Stimulated activated CD8-positive, alpha-beta memory T cell treated with anti-CD3 and anti-CD28 coated beads, Interleukin-2, amount 100 ng/mL, for 1 hour (primary cell): ENCODE measurements at places on chromosomes 2 and 18.

DNA sequence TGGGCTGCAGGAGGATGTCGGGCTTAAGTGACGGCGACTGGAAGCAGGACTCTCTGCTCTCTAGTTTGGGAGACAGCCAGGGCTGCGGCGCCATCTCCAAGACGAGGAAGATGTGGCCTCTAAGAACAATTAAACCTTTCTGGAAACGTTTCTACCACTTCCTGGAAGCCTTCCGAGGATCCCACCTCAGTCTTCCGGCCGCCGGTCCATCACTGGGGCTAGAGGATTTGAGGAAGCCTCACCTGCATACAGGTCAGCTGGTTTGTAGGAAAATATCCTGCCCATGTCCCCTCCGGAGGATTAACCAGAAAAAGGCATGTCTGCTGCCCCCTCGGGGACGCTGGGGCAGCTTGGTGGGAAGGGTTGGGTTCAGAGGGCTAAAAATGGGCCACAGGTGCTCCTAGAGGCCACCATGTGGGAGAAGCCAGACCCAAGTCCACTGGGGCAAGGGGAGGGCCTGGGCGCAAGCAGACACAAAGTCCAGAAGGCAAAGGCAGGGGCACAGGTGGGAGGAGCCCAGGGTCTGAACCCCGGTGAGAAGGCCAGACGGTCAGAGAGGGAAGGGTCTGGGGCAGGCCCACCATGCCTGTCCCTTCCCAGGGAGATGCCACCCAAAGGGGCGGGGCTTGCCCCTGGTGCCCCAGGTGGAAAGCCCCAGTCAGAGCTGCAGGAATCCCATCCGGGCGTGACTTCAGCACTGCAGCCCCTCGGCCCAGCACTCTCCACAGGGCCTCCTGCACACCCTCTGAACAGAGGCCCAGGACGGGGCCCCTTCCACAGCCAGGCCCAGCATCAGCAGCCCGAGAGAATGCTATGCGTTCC is 82.2 kb upstream of the ID2 start:
- DNase-seq: no peak

- DNase-seq: no peak
Observed at GRCh38 chr2:205765151-205765550, 82.8 kb downstream of the NRP2 start.

- DNase-seq: no peak
Observed at GRCh38 chr2:54207666-54208195, 48.3 kb downstream of the TSPYL6 start.

DNA sequence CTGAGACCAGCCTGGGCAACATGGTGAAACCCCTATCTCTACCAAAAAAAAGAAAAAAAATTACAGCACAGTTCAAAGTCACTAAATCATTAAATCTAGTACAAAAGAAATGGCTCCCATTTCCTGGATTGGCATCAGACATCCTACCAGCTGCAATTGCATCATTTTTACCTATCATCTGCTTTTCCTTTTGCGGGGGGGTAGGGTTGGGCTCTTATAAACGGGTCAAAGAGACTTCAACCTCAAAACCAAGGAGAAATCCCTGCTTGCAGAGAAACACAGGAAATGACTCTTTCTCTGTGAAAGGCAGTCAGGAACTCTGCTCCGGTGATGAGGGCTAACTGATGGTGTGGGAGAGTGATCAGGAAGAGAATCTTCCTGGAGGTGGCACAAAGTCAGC is 45.3 kb upstream of the RFX8 start:
- no peak for DNase-seq

GRCh38 chr2:178806543-178806942 is 680 bp downstream of the TTN start:
- no peak for DNase-seq

DNA sequence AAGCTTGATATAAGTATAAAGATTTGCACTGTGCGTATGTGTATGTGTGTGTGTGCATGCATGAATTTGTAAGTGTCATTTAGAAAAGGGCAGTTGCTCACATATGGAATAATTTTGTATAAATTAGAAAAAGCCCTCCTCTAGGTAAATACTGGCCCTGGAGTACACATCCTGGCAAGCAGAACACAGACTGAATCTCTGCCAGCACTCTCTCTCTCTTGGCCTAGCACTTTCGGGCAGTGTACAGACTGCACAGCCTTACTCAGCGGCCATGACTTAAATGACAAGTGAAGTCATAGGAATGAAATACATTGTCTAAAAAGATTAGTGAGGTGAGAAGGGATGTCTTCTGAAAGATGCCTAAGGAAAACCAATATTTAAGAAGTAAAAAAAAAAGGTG is 214.1 kb downstream of the RDH14 start:
- DNase-seq: no peak

DNA sequence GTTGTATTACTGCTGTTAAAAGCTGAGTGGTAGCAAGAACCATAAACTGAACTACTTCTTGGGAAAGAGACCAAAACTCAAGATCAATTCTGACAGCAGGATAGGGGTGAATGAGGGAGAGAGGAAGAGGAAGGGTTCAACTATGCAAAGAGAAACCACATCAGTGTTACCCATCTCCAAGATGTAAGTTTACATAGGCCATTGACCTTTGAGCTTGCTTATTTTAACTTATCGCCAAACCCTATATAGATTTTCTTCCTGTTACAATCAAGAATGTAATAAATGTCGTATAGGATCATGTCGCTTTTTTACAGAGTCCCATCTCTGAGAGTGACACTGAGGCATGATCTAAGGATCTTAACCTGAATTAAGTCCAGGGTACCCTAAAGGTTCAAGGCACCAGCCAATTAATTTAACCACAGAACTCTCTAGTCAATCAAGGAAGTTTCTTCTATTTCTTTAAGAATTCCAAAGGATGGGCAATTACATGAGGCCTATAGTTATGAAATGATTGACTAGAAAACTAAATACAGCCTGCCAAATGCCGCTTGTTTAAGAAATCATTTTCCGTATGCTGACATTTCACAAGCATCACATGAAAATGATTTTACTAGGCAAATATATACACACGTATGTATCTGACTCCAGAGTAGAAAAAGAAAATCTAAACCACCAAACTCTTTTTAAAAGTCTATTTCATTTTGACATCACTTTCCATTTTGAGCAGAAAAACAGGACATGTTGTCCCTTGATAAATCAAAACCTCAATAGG is 11.8 kb downstream of the RND3 start:
- DNase-seq: no peak

DNA sequence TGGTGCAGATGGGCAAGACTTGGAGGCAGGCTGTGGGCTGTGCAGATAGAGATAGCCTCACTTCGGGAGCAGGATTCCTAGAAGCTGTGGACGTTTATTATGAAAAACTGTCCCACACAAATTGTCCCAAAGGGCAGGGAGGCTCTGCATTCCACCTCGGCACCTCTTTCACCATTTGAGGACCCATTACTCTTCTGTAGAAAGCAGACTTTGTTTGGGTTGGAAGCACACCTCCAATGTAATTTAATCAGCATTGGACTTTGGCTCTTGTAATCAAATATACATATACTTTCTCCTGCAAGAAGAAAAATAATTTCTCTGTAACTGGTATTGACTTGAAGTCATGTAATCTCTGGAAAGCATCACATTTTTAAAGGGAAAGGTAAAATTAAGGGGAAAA is 8.5 kb downstream of the ONECUT2 start:
- DNase-seq: no peak

- DNase-seq: no peak
Observed at GRCh38 chr2:235314371-235314930, 179.4 kb upstream of the AGAP1 start.

DNA sequence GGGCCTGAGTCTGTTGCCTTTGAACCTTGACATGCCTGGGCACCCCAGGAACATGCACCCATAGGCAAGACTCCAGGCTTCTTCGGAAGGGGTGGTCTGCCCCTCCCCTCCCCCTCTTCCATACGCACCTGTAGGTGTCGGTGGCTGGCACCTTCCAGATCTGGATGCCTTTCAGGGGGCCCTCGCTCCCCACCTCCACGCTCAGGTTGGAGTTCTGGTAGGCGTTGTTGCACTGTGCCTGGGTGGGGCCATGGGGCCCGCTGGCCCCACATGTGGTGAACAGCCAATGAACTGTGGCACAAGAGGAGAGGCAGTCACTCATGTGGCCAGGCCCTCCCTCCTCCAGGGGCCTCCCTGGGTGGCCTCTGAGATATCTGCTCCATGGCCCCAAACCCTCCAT is 135.8 kb downstream of the CLIP4 start:
- DNase-seq: no peak

DNA sequence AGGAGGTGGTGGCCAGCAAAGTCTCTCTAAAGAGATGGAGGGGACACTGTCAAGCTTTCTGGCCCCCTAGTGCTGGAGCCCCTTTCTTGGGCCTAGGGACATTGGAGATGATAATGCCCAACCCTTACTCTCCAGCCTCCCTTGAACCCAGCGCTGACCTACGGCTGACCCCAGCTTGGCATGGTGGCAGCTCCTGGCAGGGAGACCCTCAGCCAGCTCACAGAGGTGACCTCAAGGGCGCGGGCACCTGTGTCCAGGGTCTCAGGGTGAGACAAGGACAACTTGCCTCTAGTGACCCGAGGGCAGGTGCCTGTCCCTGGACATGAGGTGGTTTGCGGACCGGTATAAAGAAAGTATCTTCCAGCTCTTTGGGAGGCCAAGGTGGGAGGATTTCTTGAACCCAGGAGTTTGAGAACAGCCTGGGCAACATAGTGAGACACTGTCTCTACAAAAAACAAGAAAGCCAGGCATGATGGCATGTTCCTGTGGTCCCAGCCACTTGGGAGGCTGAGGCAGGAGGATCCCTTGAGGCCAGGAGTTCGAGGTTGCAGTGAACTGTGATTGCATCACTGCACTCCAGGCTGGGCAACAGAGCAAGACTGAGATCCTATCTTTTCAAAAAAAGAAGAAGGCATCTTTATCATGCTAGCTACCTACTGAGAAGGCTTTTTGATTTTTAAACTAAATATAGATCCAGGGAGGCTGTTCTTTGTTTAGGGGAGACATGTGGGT is 3.3 kb upstream of the PER2 start:
- no peak for DNase-seq

DNA sequence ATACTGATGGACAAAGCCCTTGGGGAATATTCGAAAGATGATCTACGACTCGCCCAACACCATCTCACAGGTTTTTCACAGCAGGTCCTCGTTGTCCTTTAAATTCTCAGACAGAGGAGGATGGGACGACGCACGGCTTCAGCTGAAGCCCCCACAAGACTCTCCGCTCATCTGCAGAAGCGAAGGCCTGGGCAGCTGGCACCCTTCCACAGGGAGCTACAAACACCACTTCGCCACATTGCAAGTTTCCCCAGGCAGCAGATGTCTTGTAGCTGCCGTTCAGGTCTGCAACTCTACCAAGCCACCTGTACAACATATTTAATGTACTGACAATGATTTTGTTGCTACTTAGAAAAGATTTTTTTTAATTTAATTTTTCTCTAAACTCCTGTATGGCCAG is 642.9 kb downstream of the ZEB2 start:
- no peak for DNase-seq

DNA sequence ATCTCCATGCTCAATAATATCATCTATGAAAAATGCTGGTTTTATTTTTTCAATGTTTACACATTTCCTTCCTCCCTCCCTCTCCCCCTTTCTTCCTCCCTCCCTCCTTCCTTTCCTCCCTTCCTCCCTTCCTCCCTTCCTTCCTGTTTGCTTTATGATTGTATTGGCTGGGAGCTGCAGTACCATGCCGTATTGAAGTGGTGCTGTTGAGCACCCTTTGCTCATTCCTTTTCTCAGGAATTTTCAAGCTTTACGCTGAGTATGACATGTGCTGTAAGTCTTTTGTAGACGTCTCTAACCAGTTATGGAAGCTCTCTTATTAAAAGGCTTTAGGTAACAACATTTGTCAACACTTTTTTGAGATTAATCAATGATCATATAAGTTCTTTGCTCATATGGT is 100.4 kb downstream of the SNTG2 start:
- DNase-seq: no peak

- DNase-seq: no peak
Observed at GRCh38 chr18:48634491-48634890, 95.7 kb downstream of the CTIF start.

DNA sequence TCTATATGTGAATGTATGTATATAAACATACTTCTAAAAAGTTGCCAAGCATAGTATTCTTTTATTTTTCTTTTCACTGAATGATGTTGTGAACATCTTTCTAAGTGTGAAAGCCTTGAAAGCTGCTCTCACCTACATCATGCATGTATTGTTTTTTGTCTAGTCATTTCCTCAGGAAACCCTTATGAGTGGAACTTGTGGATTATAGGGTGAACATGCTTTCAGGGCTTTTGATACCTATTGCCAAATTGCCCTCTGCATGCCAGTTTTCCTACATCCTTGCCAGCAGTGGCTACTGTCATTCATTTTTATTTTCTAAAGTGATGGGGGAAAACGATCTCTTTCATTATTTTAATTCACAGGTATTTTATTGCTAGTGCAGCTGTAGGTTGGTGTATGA is 78.3 kb downstream of the ADAM23 start:
- no peak for DNase-seq

DNA sequence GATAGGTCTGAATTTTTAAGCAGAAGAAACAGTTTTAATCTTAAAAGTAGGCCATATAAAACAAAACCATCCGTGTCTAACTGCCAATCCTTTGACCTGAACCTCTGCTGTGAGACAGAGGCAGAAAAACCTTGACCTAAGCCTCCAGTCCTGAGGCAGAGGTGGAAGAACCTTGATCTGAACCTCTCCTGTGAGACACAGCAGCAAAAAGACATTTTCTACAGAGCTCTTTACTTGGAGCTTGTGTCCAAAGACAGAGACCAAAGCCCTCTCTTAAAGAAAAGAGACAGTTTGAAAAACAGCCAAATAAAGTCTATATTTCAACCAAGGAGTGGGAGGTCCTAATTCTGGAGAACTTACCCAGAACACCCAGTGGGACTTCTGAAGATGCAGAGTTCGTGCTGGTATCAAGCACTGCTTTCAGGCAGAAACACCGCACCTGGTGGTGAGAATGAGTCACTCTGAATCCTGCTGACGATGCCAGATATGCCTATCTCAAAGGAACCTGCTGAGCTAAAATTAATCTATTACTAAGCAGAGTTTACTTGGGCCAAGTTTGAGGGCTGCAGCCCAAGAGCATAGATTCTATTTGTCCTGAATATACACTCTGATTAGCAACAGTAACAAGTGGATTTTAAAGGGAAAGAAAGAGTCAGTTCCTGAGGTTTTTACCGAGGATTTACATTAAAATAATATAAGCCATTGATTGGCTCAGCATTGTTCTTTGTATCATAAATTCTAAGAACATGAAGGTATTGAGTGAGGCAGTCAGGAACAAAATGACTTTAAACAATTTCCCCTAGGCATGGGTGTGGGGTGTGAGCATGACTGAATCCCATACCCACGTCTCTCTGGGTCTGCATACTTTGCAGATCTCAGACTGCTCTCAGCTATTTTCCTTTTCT is 806.4 kb downstream of the TRIB2 start:
- no peak for DNase-seq

DNA sequence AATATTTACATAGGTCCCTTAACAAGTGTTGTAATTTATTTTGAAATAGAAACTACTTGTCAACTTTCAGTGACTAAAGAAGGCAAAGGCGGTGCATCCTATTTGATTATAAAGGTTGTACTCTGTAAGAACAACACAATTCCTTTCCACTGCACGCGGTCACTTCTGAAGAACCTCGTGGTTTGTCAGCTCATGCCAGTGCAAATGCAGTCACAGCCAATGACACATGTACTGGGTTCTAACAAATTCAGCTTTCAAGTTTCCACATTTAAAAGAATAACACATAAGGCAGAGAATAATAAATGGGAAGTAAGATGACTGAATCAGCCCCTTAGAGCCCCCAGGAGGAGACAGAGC is 39.7 kb downstream of the CYB5A start:
- no peak for DNase-seq

GRCh38 chr2:128528133-128528532 is 209.5 kb upstream of the HS6ST1 start:
- DNase-seq: no peak

GRCh38 chr18:9992300-9992972 is 78.6 kb downstream of the VAPA start:
- DNase-seq: no peak

GRCh38 chr2:9247786-9248185 is 41.2 kb downstream of the ASAP2 start:
- no peak for DNase-seq
